ENCODE measurements at places on chromosomes 11 and 22.
A peak's percentile ranks its signal among the peaks of the same experiment; 100 is the strongest.

DNA sequence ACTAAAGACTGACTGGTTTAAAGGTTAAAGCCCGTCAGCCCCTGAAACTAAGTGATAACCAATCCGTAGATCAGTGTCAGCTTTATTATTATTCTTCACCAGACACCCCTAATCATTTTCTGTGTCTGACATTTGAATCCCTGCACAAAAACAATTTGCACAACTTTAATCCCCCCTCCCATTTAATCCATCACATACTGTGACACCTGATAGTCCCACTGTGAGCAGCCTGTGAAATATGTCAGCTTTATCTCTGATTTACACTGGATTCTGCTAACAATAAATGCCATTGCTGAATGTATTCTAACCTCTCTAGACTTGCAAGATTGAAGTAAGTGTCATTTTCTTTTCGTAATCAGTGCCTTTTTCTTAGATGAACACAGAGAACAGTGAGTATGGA, 2089.0 kb upstream of the RAG2 start:
- DNase-seq = no peak

GRCh38 chr11:126189109-126189929, 22.1 kb downstream of the RPUSD4 start:
- no peak for DNase-seq

GRCh38 chr22:31102441-31103081, 4.8 kb downstream of the SELENOM start:
- DNase-seq = no peak

DNA sequence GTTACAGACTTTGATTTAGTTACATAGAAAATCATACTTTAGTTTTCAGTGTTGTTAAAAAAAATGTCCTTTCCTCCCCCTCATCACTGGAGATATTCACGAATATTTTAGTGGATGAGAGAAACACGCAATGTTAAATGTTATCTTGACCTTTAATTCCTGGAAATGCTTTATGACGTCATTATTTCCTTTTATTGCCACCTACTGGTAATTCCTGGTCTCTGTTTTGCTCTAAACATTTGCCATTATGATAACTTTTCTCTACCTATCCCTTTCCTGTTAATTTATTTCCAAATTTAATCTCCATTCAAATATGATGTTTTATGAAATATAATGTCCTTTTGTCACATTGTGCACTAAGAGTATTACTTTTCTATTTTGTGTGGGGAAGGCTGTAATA, 770.6 kb downstream of the FAM181B start:
- no peak for DNase-seq

- no peak for DNase-seq
These were observed 98.2 kb downstream of the PACS1 start for GRCh38 chr11:66168289-66168688.

GRCh38 chr11:115616971-115617370, 112.8 kb upstream of the CADM1 start:
- no peak for DNase-seq

DNA sequence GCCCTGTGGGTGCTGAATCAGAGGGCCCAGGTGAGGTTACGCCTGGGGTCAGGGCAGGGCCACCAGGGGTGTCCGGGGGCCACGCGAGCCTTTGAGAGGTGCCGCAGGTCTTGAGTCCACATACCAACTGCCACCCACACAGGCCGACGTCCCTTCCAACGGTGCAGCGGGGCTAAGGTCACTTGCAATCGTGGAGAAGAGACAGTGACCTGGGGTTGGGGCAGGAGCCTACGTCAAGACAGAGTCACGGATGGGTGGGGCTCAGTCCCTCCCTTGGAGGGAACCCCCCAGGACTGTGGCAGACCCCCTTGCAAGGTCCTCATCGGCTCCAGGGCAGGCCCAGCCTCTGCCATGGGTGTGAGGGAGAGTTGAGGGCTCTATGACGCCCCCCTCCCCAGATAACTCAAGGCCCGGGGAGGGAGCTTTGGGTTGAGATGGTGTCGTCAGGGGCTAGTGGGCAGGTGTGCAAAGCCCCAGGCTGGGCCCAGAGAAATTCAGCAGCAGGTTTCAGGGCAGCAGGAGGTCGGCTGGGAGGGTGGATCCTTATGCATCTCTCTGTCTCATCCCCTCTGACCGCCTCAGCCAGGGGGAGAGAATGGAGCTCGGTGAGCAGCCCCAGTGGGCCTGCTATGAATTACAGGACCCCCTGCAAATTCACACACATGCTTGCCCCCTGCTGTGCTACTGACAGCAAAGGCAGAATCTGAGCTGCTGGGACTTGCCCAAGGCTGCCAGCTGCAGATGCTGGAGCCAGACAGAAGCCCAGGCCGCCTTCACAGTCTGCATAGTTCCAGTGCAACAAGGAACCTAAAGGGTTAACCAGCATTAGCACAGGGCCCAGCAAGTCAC, 60.0 kb downstream of the MYEOV start:
- no peak for DNase-seq

- no peak for DNase-seq
These were observed 58.5 kb downstream of the TNRC6B start for GRCh38 chr22:40236131-40236665.

GRCh38 chr11:74847395-74847794, 98.7 kb downstream of the RNF169 start:
- DNase-seq = no peak

DNA sequence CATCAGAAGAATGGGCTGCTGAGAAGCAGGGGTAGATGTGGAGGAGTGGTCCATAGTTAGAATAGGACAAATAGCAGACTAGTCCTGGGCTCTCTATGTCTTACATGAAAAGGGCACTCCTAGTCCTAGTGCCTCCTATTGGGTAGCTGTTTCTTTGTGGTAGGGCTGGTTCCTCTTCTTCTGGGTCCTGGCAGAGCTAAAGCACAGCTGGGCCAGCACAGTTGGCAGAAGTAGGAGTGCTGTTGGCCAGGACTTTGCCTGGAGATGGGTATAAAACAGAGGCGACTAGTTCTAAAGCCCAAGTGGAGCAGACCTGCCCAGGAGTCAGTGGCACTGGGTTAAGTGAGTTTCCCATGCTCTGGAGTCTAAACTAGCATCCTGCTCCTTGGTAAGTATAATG, 55.2 kb downstream of the PPFIBP2 start:
- no peak for DNase-seq

GRCh38 chr22:27991586-27992293, 72.7 kb upstream of the PITPNB start:
- no peak for DNase-seq

DNA sequence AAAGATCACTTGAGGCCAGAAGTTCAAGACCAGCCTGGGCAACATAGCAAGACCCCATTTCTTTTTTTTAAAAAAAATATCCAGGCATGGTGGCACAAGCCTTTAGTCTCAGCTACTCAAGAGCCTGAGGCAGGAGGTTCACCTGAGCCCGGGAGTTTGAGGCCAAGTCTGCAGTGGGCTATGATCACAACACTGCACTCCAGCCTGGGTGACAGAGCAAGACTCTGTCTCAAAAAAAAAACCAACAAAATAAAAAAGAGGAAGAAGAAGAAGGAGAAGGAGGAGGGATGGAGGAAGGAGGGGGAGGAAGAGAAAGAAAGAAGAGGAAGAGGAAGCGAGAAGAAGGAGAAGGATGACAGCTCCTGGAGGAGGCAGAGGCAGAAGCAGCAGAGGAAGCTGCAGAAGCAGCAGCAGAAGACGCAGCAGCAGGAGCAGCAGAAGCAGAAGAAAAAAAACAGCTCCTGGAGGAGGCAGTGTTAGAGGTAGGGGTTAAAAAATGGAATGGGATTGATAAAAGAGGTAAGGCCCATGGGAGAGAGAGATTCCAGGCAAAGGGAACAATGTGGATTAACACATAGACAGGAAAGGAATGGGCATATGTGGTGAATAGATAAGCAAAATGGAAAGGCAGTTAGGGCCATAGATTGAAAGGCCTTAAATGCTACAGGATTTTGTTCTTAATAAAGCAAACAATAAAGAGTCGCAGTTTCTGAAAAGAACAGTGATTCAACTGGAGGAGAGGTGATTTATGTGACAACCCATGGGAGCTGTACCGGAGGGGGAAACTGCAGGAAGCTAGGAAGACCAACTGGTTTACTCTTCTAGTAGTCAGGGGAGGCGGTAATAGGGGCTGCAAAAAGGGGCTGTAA, 10.9 kb downstream of the PRCP start:
- no peak for DNase-seq

DNA sequence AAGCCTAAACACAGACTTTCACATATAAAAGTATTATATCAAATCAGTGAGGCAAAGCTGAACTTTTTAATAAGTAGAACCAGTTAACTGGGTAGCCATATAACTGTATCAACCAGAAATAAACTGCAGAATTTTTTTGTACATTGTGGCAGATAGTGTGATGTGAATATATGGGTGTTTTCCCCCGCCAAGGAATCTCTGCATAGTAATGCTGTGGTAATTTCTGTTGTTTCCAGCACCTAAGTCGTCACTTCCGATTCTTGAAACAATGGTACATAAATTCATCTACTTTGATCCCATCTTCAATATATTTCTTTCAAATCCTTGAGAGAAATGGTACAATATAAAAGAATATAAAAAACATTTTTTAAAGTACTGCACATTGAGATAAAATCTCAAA, 39.6 kb downstream of the NARS2 start:
- no peak for DNase-seq

- no peak for DNase-seq
These were observed 65.4 kb upstream of the CHRM4 start for GRCh38 chr11:46457021-46457420.

DNA sequence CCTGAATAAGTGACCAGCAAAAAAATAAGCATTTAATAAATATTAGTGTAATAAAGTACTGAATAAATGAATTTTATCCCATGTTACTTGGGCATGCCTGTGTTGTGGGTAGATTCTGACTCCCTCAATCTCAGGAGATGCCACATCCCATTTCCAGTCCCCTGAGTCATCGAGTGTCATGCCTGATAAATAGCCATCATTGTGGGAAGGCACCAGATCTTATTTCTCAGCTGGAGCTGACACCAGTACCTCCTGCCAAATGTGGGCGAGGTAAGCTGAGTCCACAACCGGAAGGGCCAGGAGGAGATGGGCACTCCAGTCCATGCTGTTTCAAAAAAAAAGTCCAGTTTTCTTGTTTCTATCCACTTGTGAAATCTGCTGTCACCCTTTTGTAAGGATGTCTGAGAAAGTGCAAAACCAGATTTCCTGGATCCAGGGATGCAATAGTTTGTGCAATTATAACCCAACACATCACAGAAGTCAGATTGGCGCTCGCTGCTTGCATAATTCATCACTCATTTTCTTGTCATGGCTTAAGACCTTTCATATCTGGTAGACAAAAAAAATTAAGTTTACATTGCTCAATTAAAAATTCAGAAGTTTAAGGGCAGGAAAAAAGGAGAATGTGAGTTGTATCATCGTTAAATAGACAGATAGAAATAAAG, 311.6 kb downstream of the MIAT start:
- no peak for DNase-seq

- DNase-seq = no peak
These were observed 6.9 kb downstream of the CADM1 start for GRCh38 chr11:115497303-115497702.

GRCh38 chr22:49765091-49765771, 62.4 kb downstream of the BRD1 start:
- no peak for DNase-seq

GRCh38 chr11:62753736-62754603, at the start of gene ZBTB3:
Gene ZBTB3, minus strand, starts transcription at chr11:62754160. Its CDS starts 496 bp downstream, at chr11:62753664.
- DNase-seq = peak; percentile 96

DNA sequence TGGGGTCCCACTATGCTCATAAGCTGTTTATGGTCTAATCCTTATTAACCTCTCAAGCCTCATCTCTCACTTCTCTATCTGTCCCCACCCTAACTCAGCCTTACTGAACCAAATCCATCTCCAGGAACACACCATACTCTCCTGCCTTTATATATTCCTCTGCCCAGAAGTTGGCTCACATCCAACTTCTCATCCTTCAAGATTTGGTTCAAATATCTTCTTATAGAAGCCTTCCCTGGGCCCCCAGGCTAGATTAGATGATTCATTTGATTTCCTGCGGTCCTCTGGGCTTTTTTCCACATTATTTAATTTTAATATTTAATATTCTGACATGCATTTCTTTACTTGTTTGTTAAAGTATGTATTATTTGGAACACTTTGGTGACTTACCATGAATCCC, 23.2 kb downstream of the MEI1 start:
- no peak for DNase-seq

DNA sequence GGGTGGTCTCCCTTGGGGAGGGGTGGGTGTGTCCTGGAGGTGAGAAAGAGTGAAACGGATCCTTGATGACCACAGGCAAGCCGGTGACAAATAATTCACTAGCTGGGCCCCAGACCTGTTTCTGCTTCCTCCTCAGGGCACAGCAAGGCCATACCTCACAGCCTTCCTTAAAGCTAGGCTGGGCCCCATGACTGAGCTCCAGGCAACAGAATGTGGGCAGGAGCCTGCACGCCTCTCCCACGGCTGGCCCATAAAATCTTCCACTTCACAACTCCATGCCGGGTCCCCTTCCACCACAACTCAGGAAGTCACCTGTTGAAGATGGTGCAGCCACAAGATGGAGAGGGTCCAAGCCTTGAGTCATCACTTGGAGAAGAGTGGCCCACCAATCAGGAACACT, 23.9 kb downstream of the SLC22A12 start:
- DNase-seq = no peak

- no peak for DNase-seq
These were observed 2.3 kb downstream of the LSP1 start for GRCh38 chr11:1854949-1855885.

- no peak for DNase-seq
These were observed 121.8 kb upstream of the SERPIND1 start for GRCh38 chr22:20652130-20652529.

- DNase-seq = no peak
These were observed 18.6 kb upstream of the ARAP1 start for GRCh38 chr11:72770799-72771198.

- DNase-seq = no peak
These were observed 585.2 kb downstream of the BRD1 start for GRCh38 chr22:49242480-49242879.

GRCh38 chr22:39493759-39494158, 8.3 kb upstream of the MIEF1 start:
- DNase-seq = no peak

DNA sequence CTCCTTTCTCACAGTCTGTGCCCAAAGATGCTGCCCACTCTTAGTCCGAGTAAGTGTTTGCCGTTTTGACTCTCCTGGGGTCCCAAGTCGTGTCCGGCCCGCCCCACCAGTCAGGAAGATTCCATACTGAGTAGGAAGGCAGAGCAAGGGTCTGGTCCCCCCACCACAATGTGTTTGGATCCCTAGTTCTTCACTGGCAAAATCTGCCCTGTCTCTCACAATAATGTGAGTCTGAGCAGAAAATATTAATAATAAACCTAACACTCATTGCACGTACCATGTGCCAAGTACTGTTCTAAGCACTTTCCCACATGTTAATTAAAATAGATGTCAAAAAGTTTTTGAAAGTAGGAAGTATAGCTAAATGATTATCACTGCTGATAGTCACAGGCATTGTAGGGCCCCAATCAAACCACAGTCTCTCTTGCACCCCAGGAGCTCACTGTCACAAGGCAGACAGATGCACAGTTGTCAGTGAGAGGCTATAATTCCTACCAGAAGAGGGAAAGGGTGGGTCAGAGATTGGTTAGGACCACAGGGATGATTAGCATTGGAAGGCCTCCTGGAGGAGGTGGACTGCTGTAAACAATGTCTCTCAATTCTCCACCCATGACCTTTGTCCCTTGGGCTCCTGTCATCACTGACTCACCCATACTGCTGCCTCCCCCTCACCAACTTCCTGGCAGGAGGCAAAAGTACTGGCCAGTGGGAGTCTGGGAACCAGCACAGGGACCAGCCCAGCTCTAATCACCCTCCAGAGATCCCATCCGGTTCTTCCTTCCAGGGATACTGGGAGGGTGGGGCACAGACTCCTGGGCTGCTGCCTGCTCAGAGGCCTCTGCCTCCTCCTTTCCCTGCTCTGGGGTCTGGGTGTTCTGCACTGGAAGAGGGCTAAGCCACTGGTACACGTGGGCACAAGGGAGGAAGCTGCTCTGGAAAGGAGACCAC, 1.0 kb upstream of the POLD4 start:
- no peak for DNase-seq

All from neural crest cell (in vitro differentiated cells).